B cell (primary cell): ENCODE measurements at places on chromosomes 2 and 18. TPM values are rescaled to one million over a fixed set of nuclear protein-coding genes. Genes with fewer than 3 reads are reported as not detected.

TXNL1 gene
- 39.8 and 45.4 TPM in 2 replicates for total RNA-seq

- no peak for DNase-seq
- H3K4me3 ChIP-seq = no peak overlapping the region
- H3K36me3 ChIP-seq = peaks cover 24% of the 10 kb centered on the region
- peak overlapping the region; percentile 60 for H3K27ac ChIP-seq
- H3K27me3 ChIP-seq = no peaks in the 10 kb centered on the region
Observed at GRCh38 chr2:42298132-42298531, 62.9 kb downstream of the COX7A2L start.

RHBDD1 gene
- total RNA-seq = 128 and 142 TPM in 2 replicates

COA5 gene
- total RNA-seq = 46.9 and 48.9 TPM in 2 replicates

DNA sequence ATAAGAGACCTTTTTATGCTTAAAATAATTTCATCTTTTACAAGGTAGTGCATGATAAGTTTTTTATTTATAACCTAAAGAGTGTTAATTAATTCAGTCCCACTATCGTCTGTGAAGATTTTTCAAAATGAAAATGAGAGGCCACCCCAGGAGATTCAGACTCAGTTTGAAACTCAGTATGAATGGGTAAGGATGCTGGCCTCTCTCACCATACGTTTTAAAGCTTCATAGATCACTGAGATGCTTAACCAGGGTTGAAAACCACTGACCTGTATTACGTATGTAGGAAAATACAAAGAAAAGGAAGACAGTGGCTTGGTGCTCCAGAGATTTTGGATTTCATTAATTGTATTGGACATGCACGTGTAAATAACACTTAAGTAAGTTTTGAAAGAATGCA, 278.7 kb downstream of the FSIP2 start:
- DNase-seq = no peak
- no peak overlapping the region for H3K27ac ChIP-seq
- no peaks in the 10 kb centered on the region for H3K36me3 ChIP-seq

DNA sequence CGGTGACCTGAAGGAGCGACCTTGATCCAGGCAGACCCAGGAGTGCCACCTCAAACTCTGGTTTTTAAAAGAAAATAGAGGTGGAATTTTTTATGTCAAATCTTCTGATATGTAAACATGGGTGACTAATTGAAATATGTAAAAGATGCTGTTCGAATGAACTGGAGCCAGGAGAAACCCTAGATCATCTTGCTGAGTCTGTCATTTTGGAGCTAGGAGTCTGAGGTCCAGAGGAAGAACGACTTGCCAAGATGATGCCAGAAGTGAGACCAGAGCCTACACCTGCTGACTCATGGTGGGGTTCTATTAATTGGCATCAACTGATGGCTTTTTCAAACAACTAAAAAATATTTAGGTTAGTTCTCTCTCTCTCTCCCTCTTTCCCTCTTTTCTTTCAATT, 74.1 kb downstream of the ACAA2 start:
- no peak overlapping the region for H3K4me3 ChIP-seq
- DNase-seq = no peak
- H3K36me3 ChIP-seq = no peaks in the 10 kb centered on the region
- H3K4me1 ChIP-seq = no peaks in the 10 kb centered on the region
- no peak overlapping the region for H3K27ac ChIP-seq

DNA sequence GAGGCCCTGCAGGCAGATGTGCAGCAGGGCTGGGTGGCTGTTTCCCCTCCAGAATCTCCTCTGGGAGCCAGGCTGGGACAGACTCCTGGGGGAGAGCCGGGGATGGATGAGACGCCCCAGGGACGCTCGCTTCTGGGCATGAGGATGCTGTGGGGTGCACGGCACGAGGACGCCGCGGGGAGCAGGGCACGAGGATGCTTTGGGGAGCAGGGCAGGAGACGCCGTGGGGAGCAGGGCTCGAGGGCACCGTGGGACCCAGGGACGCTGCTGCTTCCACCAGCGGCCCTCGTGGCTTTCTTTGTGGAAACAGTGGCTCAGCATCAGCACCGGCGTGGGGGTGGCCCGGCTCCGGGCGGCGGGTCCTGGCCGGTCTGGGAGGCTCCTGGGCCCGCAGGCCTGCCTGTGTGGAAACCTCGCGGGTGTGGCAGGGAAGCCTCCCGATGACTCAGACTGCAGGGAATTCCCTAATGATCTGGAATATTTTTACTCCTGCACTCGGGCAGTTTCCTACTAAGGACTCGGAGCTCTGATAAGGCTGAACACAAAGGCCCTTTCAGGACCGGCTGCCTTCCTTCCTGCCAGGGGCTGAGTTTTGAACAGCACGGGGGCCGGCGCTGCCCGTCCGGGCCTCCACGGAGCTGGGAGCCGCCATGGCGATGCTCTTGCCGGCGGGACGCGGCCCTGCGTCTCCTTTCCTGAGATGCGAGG, 62.6 kb downstream of the NFATC1 start:
- no peaks in the 10 kb centered on the region for H3K27me3 ChIP-seq
- no peak overlapping the region for H3K27ac ChIP-seq
- peaks cover 33% of the 10 kb centered on the region for H3K4me1 ChIP-seq
- peaks cover 1% of the 10 kb centered on the region for H3K36me3 ChIP-seq

DUSP2 gene
- 69.8 and 74.9 TPM in 2 replicates for total RNA-seq

NLRC4 gene
- total RNA-seq = 0.78 and 0.94 TPM in 2 replicates

ANO7 gene
- 1.4 and 1.8 TPM in 2 replicates for total RNA-seq

- no peaks in the 10 kb centered on the region for H3K4me1 ChIP-seq
- no peaks in the 10 kb centered on the region for H3K36me3 ChIP-seq
- H3K27me3 ChIP-seq = no peaks in the 10 kb centered on the region
- DNase-seq = peak; percentile 9
- H3K27ac ChIP-seq = no peak overlapping the region
Observed at GRCh38 chr2:156430980-156431358, 5.2 kb upstream of the GPD2 start.

DNA sequence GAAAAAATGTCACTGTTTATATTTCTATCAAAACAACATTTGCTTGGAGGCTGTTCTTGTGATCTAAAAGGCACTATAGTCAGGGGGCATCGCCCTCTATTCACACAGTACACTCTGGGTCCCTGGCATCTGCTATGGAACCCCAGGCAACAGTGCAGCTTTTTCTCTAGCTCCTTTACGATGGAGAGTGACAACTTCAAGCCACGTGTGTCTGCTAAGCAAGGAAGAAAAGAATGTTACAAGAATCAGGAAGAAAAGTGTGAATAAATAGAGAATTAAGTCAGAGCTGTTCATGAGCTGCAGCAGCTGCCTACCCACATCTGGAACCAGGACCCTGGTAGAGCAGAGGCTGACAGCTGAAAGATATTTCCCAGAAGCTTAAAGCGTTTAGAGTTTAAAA, 11.2 kb downstream of the RND3 start:
- no peak overlapping the region for H3K27ac ChIP-seq
- H3K4me1 ChIP-seq = no peaks in the 10 kb centered on the region
- H3K36me3 ChIP-seq = no peaks in the 10 kb centered on the region
- H3K4me3 ChIP-seq = no peak overlapping the region
- no peaks in the 10 kb centered on the region for H3K27me3 ChIP-seq

SOX11 gene
- 0.07 TPM in 1 of 2 replicates, not detected in the other for total RNA-seq

KCNG2 gene
- total RNA-seq = not detected in 2 replicates

DNA sequence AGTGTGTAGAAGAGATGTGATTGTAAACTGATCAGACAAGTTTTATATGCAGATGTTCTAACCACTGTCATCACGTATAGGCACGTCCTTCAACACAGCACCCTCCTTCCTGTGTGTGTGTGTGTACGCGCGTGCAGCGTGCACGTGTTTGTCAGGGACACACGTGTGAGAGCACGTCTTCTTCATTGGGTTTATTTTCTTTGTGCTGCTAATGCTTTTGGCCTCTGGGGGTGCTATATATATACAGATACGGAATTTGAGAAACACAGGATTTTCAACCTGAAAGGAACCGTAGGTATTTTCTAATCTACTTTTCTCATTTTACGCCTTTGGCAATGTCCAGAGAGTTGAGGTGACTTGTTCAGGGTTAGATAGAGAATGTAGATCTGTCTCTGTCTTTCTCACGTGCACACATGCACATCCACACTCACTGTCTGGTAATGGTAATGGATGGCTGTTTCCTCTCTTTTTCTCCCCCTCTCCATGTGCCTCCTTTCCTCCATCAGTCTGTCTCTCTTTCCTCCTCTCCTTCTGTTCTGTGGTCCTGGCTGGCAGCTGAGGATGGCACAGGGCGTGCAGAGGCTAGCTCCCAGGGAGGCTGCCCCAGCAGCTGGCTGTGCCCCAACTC, 13.4 kb upstream of the CELF4 start:
- no peak overlapping the region for H3K4me3 ChIP-seq
- H3K27me3 ChIP-seq = no peaks in the 10 kb centered on the region
- H3K4me1 ChIP-seq = no peaks in the 10 kb centered on the region
- DNase-seq = no peak
- H3K27ac ChIP-seq = no peak overlapping the region
- no peaks in the 10 kb centered on the region for H3K36me3 ChIP-seq

DNA sequence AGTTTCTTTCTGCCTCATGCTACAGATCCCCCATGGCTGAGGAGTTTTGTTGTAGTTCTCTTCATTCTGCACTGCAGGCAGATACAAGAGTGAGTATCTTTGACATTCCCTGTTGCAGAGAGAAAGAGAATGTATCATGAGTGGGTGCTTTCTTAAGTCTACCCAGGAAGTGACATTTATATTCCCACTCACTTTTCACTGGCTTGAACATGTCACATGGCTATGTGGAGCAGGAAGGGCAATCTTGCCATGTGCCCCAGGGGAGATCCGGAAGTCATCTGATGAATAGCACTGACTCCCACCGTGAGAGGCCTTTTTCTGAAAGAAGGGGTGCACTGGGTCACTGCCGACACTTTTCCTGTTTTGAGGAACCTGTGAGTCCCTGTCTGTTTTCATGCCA, 66.4 kb upstream of the BOD1L2 start:
- H3K27me3 ChIP-seq = peaks cover 45% of the 10 kb centered on the region
- no peak for DNase-seq
- H3K4me1 ChIP-seq = peaks cover 40% of the 10 kb centered on the region
- H3K36me3 ChIP-seq = no peaks in the 10 kb centered on the region
- no peak overlapping the region for H3K4me3 ChIP-seq
- no peak overlapping the region for H3K27ac ChIP-seq
